ENCODE measurements at places on chromosomes 4 and X.

DNA sequence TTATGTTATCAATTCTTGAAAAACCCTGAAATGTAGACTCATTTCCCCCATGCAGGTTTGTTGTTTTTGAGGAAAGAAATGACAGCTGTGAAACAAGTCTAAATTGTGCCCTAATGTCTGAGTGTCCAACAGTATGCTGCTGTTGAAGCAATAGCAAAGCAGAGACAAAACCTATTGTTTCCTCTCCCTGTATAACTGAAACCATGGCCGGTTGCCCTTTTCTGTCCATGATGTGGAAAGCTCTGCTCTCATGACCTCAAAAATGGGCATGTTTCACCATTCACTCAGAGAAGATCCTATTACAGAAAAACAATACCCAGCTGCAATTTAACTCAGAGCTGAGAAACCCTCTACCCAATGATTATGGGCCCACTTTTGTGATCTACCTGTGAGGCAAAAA is 312.6 kb upstream of the FTHL17 start:
- DNase-seq = no peak

- no peak for DNase-seq
Measured at GRCh38 chrX:104864296-104864695, 298.3 kb downstream of the IL1RAPL2 start.

GRCh38 chr4:35925806-35926205 is 318.5 kb downstream of the ARAP2 start:
- no peak for DNase-seq

DNA sequence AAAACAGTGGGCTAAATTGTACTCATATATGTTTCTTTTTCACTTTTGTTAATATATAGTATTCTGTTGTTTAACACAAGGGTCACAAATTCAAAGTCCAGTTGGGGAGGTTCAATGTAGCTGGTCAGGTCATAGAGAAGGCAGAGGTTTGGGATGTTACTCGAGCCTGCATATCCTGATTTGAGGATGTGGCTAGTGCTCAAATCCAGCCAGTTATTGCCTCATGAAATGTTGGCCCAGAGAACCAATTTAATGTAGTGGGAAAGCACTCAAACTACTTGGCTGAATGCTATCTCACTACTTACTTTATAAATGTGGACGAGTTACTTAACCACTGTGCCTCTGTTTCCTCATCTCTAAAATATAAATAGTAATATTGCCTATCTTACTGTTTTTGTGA is 12.5 kb downstream of the USO1 start:
- DNase-seq = no peak

DNA sequence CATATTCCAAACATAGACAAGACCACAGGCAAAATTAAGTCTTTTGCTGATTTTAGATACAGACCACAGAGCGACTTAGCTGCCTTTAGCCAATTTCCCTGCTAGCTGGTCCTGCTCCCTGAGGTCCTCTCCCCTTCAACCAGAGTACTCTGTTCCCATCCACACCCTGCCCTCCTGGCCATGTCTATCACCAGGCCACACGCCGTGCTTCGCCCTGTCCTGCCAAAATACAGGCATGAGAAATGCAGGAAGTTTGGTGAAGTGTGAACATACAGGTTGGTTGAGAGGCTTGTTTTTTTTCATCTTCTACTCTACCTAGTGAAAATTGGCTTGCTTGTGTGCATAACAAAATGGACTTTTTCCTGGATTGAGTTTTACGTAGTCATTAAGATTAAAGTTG is 226.2 kb upstream of the TENM3 start:
- DNase-seq = no peak

DNA sequence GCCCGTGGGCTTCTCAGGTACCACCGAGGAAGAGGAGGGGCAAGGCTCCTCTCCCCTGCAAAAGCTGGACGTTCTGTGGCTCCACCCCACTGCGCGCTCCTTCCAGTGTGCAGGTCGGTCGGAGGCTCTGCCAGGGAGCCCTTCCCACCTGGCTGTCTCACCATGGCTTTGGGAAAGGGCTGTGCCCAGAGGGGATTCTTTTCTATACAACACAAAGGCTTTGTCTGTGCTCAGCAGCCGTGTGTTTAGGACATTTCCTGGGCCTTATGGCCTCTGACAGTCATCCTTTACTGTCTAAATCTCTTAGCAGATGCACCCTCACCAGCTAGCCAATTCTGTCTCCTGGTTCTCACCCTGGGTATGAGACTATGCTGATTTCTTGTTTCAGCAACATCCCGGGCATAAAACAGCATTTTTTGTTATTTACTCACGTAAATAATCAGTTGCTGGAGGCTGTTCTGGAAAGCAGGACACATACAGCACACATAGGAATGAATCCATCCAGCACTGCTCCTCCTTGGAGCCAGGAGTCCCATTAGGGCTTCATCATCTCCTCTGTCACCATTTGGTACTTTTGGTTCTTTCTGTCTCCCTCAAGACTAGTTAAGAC is 20.4 kb upstream of the ATXN3L start:
- DNase-seq = no peak

DNA sequence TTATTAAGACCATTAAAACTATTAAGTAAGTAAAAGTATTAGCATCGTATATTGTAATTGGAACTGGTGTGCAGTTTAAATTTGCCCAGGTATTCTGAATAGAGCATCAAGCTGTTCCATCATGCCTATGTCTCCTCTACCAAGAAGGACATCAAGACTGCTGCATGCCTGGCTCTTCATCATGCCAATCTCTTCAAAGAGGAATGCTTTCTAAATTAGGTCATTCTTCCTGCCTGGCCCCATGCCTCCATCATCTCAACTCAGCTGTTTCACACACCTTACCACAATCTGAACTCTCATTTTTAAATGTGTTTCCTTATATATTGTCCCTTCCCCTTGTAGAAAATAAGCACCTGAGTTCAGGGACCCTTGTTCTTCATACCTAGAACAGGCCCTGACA is 270.5 kb upstream of the PPARGC1A start:
- no peak for DNase-seq

GRCh38 chr4:170193496-170193895 is 103.7 kb upstream of the AADAT start:
- no peak for DNase-seq

DNA sequence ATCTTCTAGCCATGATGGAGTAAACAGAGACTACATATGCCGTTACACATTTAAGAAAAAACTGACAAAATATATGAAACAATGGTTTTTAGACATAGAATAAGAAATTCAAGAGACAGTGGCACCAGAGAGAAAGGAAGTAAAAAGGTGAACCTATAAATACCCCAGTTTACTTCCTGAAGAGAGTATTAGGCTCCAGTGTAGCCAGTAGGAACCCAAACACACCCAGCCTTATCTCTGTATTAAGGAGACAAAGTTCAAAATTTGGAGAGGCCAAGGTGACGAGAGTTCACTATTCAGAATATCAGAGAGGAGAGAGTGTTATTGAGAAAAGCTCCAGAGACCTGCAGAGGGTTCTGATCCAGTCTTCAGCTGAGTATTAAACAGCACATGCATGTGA is 119.0 kb downstream of the TET2 start:
- no peak for DNase-seq

DNA sequence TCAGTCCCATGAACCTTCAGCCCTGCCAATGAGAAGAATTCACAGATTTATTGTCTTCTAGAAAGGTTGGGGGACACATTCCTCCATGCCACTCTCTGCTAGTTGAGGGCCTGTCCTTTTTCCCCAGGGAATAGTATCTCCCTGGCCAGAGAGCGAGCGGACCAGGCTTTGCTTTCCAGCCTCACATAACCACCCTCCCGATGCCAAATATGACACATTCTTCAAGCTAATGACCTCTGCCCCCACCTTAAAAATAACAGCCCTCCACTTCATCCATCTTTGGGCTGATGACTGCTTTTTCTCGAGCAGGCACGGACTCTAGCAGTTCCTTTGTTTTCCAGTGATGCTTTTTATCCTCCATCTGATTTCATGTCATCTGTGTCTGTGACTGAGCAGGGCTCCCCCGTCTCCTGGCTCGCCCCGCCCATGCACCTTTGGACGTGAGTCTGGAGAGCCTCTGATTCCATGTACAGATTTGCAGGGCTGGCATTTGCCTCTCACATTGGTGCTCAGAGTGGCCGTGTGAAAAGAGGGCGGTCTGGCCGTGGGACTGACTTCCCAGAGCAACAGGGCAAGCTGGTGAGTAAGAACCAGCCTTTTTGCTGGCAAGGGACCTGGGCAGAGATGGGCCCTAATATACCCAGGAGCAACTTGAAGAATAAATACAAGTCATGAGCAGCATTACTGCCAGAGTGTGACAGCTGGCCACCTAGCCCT is 279.8 kb downstream of the BCOR start:
- DNase-seq = no peak

- no peak for DNase-seq
Measured at GRCh38 chr4:15870921-15871664, 67.4 kb downstream of the FGFBP1 start.

- no peak for DNase-seq
Measured at GRCh38 chr4:79747252-79747651, 325.8 kb downstream of the ANTXR2 start.

DNA sequence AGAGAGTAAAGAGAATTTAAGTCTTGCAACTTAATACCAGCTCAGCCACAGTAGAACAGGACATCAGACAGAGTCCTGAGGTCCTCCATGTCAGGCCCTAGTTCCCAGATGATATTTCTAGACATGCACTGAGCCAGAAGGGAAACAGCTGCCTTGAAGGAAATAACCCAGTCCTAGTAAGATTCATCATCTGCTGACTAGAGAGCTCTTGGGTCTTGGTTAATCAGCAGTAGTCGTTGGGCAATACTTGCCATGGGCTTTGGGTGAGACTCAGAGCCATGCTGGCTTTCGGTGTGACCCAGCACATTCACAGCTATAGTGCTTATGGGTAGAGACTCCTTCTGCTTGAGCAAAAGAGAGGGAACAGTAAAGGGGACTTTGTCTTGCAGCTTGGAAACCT is 379.1 kb downstream of the AR start:
- DNase-seq = no peak

- no peak for DNase-seq
Measured at GRCh38 chr4:122086338-122087065, 65.6 kb upstream of the BLTP1 start.

GRCh38 chr4:16386711-16387320 is 160.5 kb upstream of the TAPT1 start:
- no peak for DNase-seq

- DNase-seq = peak; percentile 5
Measured at GRCh38 chrX:126137899-126138298, 28.2 kb downstream of the DCAF12L2 start.

DNA sequence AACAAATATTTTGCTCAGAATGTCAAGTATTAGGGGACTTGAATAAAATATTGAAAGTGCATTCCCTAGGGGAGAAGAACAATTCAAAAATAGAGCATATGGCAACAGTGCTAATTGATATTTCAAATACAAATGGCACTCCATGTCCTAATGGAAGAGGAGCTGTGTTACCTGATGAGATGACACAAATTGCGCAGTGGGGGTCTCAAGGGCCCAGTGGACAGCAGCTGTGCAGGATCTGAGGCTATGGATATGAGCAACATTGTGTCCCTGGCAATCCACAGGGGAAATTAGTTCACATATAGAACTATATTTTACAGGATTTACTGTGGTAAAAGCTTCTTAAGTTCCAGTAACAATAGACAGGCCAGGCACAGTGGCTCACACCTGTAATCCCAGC is 17.4 kb upstream of the USP46 start:
- no peak for DNase-seq

- DNase-seq = no peak
Measured at GRCh38 chr4:119794113-119794512, 165.5 kb upstream of the PDE5A start.

DNA sequence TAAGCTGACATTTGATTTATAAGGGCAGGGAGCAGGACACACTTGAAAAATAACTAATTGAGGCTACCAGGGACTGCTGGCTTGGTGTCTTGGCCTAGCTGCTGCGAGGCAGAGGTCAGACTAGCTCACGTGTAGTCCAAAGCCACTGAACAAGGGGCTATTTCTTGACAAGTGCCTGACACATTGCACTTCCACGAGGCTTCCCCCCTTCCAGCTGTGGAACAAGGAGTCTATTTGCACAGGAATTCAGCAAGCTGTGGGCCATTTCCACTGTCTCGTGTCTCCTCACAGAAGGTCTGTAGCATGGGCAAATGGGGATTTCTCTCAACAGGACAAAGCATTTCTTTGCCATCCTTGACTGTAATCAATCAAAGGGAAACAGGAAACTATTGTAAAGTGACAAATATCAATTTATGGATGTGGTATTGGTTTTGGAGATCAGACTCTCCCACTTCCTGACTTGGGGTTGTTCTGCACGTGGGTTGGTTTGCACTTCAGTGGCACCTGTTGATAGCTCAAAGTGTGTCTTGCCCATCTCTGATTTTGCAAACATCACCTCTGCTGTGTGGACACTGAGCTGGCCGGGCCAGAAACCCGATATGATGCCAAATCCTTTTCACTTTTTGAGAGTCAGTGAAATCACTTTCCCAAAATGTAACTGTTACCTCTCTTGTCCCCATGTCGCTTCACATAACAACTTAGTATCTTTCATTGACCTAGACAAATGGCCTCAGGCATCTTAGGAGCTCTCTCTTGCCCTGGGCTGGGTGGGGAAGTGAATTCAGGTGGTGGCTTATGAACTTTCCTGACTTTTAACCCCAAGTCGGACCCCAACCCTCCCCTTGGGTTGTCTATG is 107.4 kb upstream of the MAMLD1 start:
- no peak for DNase-seq

DNA sequence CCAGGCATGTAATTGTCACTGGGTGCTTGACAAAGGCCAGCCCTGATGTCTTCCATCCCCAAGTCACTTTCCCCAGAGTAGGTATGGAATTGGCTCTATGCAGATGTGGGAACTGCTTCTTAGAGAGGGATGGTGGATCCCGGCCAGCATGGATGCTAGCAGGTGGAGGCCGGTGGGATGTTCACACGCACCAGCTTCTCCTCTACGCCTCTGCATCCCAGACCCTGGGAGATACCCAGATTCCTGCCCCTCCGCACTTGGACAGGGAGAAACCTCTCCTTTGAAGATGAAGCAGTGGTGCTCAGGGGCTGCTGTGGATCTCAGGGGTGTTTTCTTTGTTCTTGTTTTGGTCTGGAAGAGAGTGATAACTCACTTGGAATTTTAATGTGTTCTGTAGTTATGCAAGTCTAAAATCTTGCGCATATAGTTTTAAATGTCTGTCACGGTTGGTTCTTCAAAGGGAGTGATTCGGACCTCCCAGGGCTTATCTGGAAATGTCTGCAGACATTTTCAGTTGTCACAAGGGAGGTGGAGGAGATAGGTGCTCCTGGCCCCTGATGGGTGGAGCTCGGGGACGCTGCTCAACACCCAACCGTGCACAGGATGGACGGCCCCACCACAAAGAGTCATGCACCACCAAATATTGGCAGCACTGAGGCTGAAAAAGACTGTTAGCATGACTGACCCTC is 308.0 kb downstream of the DHRSX start:
- no peak for DNase-seq

- no peak for DNase-seq
Measured at GRCh38 chr4:39987485-39987884, 9.8 kb upstream of the PDS5A start.
